LHCN-M2 (cell line): ENCODE measurements at places on chromosomes 1 and 21. TPM values are rescaled to one million over a fixed set of nuclear protein-coding genes. Genes with fewer than 3 reads are reported as not detected.
A peak's percentile ranks its signal among the peaks of the same experiment; 100 is the strongest.

GRCh38 chr1:243475966-243476365 lies 220.1 kb downstream of the SDCCAG8 start:
- peak; percentile 39 for DNase-seq

DNA sequence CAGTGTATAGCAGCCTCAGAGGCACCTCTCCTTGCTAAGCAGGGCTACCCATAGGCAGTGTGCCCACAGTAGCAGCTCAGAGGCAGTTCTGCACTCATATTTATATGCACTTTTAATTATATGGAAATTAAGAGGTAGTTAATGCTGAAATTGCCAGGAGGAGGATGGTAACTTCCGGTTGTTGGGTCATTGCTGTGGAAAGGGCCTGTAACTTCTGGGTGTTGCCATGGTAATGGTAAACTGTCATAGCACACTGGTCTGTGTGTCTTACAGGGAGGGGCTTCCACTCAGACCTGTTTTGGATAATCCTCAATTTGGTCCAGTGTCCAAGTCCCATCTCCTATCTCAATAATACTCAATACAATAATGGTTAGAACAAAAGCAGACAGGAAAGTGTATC lies 7.6 kb downstream of the CFH start:
- no peak for DNase-seq

GRCh38 chr1:198481661-198482060 lies 58.8 kb downstream of the ATP6V1G3 start:
- DNase-seq, result no peak

- DNase-seq, result peak; percentile 56
Measured at GRCh38 chr1:159752135-159752580, 28.6 kb upstream of the DUSP23 start.

DNA sequence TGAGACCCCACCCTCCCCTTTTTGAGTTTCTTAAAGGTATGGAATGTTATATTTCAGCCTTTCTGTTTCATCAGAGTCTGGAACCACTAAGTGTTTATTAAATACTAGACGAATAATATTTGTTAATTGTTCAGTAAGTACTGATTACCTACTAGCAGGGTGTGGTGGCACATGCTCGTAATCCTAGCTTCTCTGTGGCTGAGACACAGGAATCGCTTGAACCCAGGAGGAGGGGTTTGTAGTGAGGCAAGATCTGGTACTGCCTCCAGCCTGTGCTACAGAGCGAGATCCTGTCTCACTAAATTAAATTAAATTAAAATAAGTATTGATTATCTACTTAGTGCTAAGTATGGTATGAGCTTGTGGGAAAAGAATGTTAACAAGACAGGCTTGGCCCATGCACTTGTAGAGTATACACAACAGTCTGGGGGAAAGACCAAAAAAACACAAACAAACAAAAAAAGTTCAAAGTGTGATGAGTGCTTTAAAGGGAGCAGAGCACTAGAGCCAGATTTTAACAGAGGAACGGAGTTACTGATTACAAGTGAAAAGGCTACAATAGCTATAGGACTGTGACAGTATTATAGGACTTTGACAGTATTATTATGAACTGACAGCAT lies 2.4 kb downstream of the CEPT1 start:
- no peak for DNase-seq

- DNase-seq, result peak; percentile 61
Measured at GRCh38 chr1:154353460-154353904, 28.2 kb downstream of the ATP8B2 start.

DNA sequence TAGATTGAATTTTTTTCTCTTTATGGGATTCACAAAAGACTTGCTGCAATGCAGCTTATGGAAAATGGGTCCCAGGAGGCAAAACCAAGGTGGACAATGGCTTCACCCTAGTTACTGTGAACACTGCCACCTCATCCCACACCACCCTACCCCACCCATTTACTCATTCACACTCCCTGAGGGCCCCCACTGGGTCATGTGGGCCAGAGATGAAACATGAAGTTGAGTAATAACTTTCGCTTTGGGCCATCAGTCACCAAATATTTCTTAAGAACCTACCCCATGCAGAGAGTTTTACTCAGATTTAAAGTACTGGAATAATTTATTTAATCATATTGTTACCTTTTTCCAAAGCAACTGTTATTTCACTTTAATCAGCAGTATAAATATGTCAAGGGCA lies 191.8 kb downstream of the TPR start:
- peak; percentile 86 for DNase-seq

DNA sequence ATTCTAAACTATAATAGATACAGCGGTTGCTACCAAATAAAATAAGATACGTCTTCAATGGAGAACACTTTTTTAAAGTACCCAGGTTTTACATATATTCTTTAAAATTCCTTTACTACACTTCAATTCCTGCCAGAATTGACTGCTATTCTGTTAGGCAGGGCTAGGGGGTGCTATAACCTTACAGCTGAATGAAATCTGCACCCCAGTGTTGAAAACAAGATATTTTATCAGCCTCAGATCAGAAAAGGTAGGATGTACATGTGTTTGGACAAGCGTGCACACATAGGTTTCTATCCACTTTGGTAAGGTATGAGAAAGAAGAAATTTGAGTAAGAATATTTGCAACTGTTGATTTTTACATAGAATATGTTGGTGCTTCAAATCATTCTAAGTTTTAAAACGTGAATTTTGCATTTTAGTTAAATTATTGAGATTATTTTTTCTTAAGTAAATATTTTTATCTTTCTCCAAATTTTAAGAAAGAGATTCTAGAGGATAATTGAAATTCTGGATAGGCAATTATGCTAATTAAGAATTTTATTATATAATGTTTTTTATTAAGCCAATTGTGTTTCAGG lies 490.8 kb upstream of the ADGRL4 start:
- DNase-seq, result peak; percentile 40

- DNase-seq, result no peak
Measured at GRCh38 chr21:43703035-43703880, 15.7 kb upstream of the PDXK start.

- no peak for DNase-seq
Measured at GRCh38 chr1:167710836-167711235, 10.9 kb upstream of the MPZL1 start.

DNA sequence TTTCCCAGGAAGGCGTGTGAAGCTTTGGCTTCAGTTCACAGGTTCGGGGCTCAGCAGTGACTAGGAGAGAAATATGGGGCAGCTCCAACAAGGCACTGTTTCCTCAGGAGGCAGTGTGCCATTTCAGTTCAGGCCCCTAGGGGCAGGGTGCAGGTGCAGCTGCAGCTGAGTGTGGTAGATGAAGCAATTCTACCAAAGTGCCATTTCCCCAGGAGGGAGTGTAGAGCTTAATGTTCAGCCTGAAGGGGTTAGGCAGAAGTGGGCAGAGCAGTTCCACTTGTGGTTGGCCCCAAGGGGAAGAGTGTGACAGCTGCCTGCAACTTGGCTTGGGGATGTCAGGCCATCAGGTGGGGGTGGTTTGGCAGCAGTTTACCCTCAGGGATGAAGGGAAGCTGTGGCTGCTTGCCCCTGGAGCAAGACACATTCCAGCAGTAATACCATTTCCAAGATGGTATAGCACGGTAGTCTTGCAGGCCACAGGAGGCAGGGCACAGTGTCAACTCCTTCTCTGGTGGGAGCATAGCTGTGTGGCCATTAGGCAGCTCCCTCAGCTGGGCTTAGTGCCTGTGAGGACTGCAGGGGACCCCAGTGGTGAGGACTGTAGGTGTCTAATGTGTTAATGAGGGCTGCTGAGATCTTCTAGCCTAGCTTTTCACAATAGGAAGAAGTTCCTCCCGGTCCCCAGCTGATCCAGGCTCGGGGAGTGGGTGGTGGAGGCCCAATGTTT lies 34.7 kb downstream of the RGSL1 start:
- DNase-seq, result peak; percentile 10

DNA sequence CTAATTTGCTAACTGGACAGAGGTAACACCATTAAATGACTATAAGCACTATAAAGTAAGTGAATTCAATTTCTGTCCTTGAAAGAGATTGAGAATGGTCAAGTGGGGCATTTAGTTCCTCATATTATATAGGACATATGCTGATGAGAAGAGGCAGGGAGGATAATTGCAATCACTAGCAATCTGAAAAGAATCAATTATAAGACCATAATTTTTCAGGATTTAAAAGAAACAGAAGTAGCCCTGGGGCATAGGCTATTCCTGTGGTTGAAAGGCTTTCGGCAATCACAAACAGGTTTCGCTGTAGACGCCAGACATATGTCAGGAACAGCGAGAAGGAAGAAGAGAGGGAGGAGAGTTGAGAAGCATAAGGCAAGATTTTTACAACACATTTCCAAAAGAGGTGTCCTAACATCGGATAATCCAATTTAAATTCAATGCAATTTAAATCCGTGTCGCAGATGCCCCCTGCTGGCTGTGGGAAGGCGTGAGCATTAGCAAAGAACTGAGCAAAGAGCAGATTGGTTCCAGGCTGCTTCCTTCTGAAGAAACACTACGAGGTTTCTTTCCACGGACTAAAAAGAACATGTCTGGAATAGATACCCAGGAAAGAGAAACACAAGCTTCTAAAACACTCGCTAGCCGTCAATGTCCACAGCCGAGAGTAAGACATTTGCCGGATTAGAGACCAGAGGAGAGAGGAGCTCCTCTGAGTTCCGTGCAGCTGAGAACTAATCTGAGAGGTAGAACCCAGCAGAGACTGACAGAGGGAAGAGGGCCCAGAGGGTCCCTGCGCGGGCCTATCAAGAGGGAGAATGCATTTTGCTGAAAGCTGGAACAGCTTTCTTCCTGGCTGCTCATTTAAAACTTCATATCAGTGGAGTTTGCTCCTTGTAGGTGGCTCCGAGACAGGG lies 27.9 kb downstream of the RGS5 start:
- DNase-seq, result peak; percentile 72

Gene PLA2G2C
- not detected in 2 replicates for total RNA-seq

DNA sequence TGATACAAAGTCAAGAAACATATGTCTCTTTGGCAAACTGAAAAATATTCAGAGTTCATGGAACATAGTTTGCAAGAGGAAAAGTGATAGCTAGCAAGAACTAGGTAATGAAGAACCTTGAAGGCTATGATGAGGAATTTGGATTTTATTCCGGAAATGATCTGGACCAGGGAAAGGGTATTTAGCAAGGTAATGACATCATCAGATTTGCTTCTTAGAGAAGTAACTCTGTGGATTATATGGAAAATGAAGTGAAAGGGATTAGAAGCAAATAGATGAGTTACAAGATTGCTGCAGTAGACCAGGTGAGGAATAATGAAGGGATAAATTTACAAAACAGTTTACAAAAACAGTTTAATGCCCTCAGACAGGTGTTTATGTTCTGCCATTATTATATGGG lies 197.3 kb downstream of the RASAL2 start:
- no peak for DNase-seq

GRCh38 chr1:115411371-115412063 lies 73.5 kb upstream of the NGF start:
- DNase-seq, result peak; percentile 77

Gene JAK1
- 64.8 and 67.6 TPM in 2 replicates for total RNA-seq

Gene DNM3
- total RNA-seq, result 0.13 and 0.23 TPM in 2 replicates

GRCh38 chr21:33836408-33836807 lies 79.2 kb downstream of the ATP5PO start:
- no peak for DNase-seq

Gene CELF3
- total RNA-seq, result not detected in 2 replicates

Gene NMNAT2
- 1.3 and 2.4 TPM in 2 replicates for total RNA-seq
